ENCODE measurements at places on chromosomes 1 and 21. TPM values are rescaled to one million over a fixed set of nuclear protein-coding genes. Genes with fewer than 3 reads are reported as not detected.

Gene HORMAD1
- polyA plus RNA-seq: 3.8 TPM

Gene OR2L13
- polyA plus RNA-seq: not detected

Gene CHIA
- polyA plus RNA-seq: not detected

Gene PROK1
- polyA plus RNA-seq: 0.53 TPM

Gene C8A
- not detected for polyA plus RNA-seq

Gene DEPDC1
- polyA plus RNA-seq: 2.8 TPM

Gene RAB42
- polyA plus RNA-seq: 0.96 TPM

Gene UQCRHL
- polyA plus RNA-seq: 2.0 TPM

Gene AMY1C
- polyA plus RNA-seq: not detected

Gene CCDC30
- 0.88 TPM for polyA plus RNA-seq

Gene C1orf115
- 1.9 TPM for polyA plus RNA-seq

Gene PLA2G2C
- polyA plus RNA-seq: 0.07 TPM

Gene ZFP69
- 1.4 TPM for polyA plus RNA-seq

Gene MYCL
- polyA plus RNA-seq: 9.5 TPM

Gene GSTM1
- 125 TPM for polyA plus RNA-seq

Gene ERMAP
- polyA plus RNA-seq: 5.1 TPM

Gene CELF3
- 0.04 TPM for polyA plus RNA-seq

Gene SPRR1A
- polyA plus RNA-seq: 3,812 TPM

Gene KRTAP12-2
- not detected for polyA plus RNA-seq

Gene TMPRSS2
- polyA plus RNA-seq: 29.5 TPM

Gene HRNR
- polyA plus RNA-seq: 0.01 TPM

Gene ICOSLG
- 3.7 TPM for polyA plus RNA-seq

Gene TFF2
- 0.13 TPM for polyA plus RNA-seq

Gene GJC2
- 0.64 TPM for polyA plus RNA-seq

Gene TMIGD3
- polyA plus RNA-seq: 0.79 TPM

Gene NBPF26
- polyA plus RNA-seq: 9.3 TPM

Gene YY1AP1
- 37.4 TPM for polyA plus RNA-seq

Gene KPNA6
- 9.9 TPM for polyA plus RNA-seq

Gene OR2T29
- not detected for polyA plus RNA-seq

Gene ADAMTS4
- 1.1 TPM for polyA plus RNA-seq

Gene FRRS1
- polyA plus RNA-seq: 5.2 TPM

Gene TDRD5
- 0.71 TPM for polyA plus RNA-seq

Gene CLCNKA
- 0.06 TPM for polyA plus RNA-seq

Gene RIPPLY3
- 0.49 TPM for polyA plus RNA-seq

Gene SPRR3
- polyA plus RNA-seq: 19,645 TPM

Gene SF3B4
- polyA plus RNA-seq: 30.2 TPM

Gene MX2
- 5.7 TPM for polyA plus RNA-seq

Gene FMO1
- polyA plus RNA-seq: 1.3 TPM

Gene CCDC190
- 1.5 TPM for polyA plus RNA-seq

Gene ADARB1
- 7.9 TPM for polyA plus RNA-seq

Gene C2CD4D
- 0.19 TPM for polyA plus RNA-seq

Gene KIF21B
- polyA plus RNA-seq: 0.71 TPM

Gene TTC24
- polyA plus RNA-seq: not detected

Gene RXRG
- polyA plus RNA-seq: 0.20 TPM

Gene PIGR
- 0.24 TPM for polyA plus RNA-seq

Gene TRIM33
- 10.2 TPM for polyA plus RNA-seq

Gene ERRFI1
- 18.2 TPM for polyA plus RNA-seq

Gene VHLL
- not detected for polyA plus RNA-seq

Gene PAQR6
- 7.7 TPM for polyA plus RNA-seq

Gene LUZP1
- 3.6 TPM for polyA plus RNA-seq

Gene CD244
- 0.35 TPM for polyA plus RNA-seq

Gene PRRX1
- polyA plus RNA-seq: 4.5 TPM

Gene RBM15
- 4.8 TPM for polyA plus RNA-seq

Gene PLA2G5
- polyA plus RNA-seq: 4.2 TPM
